ENCODE measurements at places on chromosomes 3 and 15.

DNA sequence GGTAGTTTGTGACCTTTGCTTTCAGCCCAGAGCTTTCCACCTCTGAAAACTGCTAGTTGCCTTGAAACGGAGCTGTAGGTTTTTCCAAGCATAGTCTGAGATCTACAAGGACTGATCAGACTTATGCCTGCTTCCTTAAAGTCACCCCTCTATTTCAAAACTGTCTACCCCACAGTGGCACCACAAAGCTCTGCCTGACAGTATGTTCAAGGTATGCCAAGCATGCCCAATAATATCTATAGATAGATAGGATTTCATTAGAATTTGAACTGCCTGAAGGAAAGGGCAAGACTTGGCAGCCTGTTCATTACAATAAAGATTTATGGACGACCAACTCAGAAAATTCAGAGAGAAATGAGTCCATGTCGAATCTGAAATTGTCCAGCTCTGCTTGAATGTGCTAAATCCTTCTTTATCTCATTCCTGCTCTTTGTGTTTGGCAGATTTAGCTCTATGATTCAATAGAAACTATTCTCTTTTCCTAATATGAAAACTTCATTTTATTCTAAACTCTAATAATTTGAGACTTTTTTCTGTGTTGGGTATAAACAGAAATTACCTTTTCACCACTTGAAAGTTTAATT lies 227.6 kb upstream of the TBC1D5 start:
- DNase-seq, result no peak

DNA sequence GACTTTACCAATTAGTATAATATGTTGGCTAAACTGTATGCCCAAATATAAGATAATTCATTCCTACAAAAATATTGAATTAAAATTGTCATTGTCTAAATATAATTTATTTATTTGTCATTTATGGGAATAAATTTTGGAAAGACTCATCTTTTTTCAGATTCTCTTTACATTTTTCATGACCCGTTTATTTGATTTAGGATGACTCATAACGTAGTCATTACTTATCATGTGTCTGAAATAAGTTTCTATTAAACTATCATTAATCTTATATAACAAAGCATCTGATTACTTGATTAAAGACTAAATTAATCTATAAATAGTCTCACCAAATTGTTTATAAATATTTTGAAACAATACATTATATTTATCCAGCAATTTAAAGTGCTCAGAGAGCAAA lies 516.6 kb downstream of the CADM2 start:
- no peak for DNase-seq

DNA sequence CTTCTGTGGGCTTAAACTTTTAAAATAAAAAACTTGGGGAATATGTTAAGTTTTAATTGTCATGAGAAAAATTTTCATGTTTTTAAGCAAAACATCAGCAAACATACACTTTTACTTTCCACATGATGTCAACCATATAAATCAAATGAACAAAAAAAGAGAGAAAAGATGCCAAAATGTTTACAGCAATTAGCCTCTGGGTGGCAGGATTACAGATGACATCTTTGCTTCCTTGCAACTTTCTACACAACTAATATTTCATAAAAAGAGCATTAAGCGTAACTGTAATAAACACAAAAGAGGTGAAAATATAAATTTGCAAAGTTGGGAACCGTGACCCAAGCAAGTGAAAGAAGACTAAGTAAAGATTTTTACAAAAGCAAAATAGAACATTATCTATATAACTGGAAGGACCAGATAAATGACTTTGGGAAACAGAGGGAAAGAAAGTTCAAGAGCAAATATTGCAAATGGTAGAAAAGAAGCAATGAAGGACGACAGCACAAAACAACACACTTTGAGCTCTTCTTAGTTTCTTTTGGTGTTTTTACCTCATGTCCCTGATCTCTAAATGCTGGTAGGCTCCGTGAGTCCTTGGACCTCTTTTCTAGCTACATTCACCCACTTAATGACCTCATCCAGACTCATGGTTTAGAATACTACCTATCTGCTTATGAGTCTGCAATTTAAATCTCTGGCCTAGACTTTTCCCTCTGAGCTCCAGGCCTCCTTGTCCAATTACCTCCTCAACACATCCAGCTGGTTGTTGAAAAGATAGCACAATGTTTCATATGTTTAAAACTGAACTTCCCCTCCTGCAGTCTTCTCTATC lies 9.4 kb downstream of the TP53BP1 start:
- DNase-seq, result peak; percentile 38

GRCh38 chr3:105062853-105063252 lies 303.9 kb upstream of the ALCAM start:
- no peak for DNase-seq

DNA sequence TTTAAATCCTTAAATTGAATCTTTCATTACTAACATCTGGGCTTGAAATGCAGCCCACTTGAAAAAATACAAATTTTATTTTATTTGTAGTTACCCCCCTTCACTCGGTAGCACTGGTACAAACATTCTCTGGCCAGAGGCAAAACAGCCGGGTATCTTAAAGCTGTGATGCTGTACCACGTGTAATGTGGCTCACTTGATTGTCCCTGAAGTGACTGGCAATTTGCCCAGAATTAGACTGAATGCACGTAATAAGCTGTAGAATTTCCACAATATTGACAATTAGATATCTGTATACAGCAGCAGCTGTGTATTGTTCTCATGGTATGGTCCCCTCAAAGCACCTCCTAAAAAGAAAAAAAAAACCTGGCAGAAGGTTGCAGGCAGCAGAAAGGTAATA lies 192.8 kb upstream of the TBC1D5 start:
- DNase-seq, result no peak

- no peak for DNase-seq
Measured at GRCh38 chr3:192303235-192303634, 424.1 kb downstream of the FGF12 start.

DNA sequence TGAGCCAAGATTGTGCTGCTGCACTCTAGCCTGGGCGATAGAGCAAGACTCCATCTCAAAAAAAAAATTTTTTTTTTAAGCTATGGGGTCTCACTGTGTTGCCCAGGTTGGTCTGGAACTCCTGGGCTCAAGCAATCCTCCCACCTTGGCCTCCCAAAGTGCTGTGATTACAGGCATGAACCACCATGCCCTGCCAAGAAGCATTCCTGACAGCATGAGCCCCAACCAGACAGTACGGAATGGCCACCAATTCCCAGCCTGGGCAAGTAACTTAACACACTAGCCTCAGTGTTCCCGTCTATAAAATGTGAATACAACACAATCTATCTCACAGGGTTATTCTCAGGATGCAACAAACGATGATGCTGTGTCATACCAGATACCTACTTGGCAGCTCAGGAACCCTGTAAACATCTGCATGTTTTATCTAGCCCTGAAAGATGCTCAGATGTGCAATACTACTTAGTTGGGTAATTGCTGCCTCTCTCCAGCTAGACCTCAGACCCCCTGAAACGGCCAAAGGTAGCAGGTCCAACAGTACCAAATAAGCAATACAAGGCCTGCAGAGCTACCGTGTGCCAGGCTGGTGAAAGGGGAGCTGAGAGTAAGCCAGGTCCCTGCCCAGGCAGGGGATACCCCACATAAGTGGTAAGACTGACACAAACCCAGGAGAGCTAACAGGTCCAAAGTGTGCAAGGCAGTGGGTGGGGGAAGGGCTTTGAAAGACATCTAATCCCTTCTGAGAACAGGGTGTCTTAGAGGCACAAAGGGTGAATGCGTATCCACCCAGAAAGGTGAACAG lies 1.9 kb downstream of the TKT start:
- no peak for DNase-seq

DNA sequence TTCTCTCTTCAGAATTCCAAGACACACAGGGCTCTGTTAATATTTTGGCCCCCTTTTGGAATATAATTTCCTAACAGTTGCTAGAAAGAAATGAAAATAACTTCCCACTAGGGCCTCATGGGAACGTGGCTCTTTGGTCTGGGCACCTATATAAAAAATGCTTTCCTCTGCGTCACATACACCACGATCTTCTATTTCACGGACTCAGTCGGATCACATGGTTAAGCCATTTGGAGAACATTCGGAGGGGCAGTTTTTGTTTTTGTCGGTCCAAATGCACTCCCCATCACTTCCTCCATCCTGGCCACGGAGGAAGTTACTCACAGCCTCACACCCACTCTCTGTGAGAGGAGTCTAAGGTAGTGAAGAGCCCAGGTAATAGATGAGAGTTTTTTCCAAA lies 21.0 kb downstream of the TMEM44 start:
- no peak for DNase-seq

DNA sequence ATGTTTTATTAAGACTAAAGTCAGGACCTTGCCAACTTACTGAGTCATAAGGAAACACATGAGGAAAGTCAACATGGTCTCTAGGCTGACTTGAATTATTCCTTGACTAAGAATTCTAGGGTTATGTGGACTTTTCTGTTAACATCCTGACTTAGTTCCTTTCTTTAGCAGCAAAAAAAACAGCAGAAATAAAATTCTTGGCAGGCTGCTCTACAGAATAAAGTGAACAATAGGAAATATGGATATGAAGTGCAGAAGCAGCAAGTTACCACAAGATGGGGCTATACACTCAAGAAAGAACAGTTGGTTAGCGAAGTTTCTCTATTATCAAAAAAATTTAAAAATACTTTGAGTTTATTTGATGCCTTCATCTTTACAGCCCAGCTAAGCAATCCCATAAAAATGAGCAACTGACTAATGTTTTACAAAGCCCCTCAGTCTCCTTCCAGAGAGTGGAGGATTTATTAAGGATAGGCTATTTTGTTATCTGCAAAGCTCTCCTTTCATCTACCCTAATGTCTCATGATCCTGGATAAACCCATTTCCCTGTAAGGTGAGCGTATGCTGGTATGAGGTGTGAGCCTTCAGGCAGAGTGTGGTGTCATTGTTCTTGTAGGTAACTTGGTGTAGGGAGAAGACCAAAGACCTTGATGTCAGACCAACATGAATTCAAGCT lies 23.1 kb upstream of the MCCC1 start:
- DNase-seq, result peak; percentile 56
